ENCODE measurements at places on chromosomes 5 and 9.

- DNase-seq: peak; percentile 34
Observed at GRCh38 chr9:135608294-135608998, 30.9 kb downstream of the GLT6D1 start.

- no peak for DNase-seq
Observed at GRCh38 chr5:5592541-5592940, 170.1 kb downstream of the ICE1 start.

- DNase-seq: no peak
Observed at GRCh38 chr9:76932757-76933156, 26.8 kb upstream of the PRUNE2 start.

- DNase-seq: no peak
Observed at GRCh38 chr5:141913560-141914198, 10.0 kb upstream of the DELE1 start.

DNA sequence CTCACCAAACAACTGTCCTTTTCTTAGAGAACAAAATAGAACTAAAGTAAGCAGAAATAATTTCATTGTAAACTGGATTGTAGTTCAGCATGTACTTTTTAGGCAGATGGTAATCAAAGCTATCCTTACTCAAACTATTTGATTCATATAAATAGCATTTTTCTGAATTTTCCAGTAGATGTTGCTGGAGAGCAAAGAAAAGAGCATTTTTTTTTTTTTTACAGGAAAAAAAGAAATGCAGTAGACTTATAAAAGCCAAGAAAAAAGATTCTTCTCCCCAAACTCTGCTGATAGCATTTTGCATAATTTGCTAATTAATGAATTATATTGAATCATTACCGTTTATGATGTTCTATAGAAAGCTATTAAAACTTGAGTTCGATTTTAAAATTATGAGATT, 715.3 kb upstream of the WWC1 start:
- DNase-seq: no peak

GRCh38 chr5:43804041-43804440, 201.1 kb downstream of the NNT start:
- no peak for DNase-seq

DNA sequence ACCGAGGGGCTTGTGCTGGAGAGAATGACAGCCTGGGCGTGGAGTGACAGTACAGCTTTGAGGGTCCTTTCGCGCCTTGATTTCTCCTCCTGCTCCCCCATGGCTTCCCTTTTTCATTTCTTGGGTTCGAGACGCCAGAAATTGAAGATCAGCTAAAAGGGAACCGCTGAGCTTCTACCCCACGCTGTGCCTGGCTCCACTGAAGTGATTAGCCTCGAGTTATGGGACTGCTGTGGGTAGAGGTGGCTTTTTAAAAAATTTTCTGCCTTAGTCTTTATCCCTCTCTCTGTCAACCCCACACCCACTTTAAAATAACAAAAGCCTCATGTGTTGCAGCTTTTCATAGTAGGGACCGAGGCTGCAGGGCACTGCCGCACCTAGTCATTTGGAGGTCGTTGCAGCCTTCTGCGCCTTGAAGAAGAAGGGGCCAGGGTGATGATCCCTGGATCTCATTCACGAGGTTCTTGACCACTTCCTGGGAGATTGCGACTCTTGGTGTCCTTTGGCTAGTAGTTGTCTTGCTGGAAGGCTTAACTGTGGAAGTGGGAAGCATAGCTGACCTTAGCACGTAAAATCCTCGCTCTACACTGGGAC, 603 bp downstream of the PPIP5K2 start:
- DNase-seq: peak; percentile 47

DNA sequence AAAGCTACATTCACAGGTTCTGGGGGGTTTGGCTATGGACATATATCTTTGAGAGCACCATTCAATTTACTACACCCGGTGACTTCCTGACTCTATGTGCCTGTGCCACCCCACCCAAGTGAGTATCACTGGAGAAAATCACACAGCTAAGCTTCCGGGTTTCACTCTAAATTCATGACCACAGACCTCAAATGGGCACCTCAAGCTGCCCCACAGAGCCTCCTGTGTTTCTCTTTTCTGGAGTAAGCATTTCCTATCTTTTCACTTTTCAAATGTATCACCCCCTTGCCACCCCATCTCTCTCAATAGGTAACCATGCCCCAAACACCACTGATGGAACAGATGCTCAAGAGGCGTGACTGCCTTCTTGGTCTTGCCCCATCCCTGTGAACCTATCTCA, 49.2 kb upstream of the NEK6 start:
- DNase-seq: no peak

DNA sequence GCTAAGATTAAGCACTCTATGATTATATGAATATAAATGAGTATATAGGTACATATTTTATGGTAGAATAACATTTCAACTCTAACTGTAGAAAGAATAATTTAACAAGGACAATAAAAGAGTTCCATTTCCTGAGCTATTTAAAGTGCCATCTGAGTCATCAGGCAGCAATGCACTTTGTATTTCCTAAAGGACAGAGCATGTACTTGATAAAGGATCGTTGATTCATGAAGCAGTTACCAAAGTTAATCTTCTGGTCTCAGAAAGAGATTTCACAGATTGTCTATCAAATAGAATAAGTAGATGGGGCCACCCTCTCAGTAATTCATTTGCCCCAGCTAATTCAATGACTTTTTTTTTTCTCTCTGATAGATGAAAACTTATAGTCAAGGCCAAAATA, 747.8 kb downstream of the CDH18 start:
- DNase-seq: no peak

GRCh38 chr5:591746-592145, 20.4 kb upstream of the CEP72 start:
- DNase-seq: peak; percentile 20

DNA sequence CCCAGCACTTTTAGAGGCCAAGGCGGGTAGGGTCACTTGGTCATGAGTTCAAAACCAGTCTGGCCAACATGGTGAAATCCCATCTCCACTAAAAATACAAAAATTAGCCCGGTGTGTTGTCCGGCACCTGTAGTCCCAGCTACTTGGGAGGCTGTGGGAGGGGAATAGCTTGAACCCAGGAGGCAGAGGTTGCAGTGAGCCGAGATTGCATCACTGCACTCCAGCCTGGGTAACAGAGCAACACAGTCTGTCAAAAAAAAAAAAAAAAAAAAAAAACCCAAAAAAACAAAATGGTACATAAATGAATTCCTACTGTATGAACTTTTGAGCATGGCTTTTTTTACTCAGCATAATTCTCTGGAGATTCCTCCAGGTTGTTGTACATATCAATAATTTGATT, 37.6 kb upstream of the PCAT7 start:
- DNase-seq: no peak

- DNase-seq: no peak
Observed at GRCh38 chr5:98175474-98175873, 598.0 kb upstream of the RGMB start.

- DNase-seq: no peak
Observed at GRCh38 chr5:93100976-93101375, 480.0 kb downstream of the NR2F1-AS1 start.

DNA sequence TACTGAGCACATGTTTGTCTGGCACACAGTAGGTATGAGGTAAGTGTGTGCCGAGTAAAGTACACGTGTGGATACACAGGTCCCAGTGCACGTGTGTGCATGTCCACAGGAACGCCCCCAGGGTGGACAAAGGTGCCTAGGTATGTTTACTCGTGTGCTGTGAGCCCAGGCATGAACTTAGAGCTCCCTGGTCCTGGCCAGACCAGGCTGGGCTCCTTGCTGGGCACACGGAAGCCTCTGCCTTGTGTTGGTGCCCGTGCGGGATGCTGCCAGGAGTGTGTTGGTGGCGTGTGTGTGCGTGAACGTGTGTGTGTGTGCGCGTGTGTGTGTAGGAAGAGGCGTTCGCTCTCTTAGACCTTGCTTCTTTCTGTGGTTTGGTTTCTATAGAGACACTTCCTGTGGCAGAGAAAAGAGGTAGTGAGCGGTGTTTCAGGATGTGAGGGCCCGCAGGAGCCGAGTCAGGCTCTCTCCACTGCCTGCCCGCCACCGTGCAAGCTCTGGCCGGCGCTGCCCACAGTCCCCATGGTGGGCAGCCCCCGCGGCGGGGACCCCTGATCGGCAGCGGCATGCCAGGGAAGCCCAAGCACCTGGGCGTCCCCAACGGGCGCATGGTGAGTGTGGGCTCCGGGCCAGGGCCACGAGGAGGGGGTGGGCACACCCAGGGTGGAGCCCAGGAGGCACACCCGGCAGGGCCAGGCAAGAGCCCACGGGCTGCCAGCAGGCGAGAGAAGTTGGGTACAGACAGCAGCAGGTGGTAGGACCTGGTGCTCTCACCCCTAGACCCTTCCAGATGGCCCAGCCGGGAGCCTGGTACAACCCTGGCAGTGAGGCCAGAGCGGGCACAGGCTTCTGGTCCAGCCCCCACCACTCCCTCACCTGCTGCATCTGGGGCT, at the start of gene RGS14:
Gene RGS14 (plus strand): TSS at position 466 of the 893 bp plus-strand sequence. CDS start 101 bp downstream, at position 567.
- DNase-seq: no peak

DNA sequence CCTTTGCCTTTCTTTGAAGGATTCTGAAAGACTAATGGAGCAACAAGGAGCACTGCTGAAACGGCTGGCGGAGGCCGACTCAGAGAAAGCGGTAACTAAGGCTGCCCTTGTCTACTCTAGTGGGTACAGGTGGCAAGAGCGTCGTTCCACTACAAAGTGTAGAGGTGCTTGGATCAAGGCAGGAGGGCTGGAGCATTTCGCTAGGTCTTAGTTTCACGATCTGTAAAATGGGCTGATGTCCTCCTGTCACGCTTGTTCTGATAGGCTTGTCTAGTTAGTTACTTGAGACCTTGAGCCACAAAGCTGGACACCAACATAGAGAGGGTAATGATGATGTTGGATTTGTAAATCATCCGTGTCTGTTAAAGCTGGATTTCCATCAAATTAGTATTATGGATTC, 23.0 kb upstream of the GLE1 start:
- no peak for DNase-seq

GRCh38 chr9:93558503-93558902, 17.9 kb upstream of the PHF2 start:
- no peak for DNase-seq

GRCh38 chr5:76393035-76393680, 9.9 kb upstream of the IQGAP2 start:
- DNase-seq: no peak

DNA sequence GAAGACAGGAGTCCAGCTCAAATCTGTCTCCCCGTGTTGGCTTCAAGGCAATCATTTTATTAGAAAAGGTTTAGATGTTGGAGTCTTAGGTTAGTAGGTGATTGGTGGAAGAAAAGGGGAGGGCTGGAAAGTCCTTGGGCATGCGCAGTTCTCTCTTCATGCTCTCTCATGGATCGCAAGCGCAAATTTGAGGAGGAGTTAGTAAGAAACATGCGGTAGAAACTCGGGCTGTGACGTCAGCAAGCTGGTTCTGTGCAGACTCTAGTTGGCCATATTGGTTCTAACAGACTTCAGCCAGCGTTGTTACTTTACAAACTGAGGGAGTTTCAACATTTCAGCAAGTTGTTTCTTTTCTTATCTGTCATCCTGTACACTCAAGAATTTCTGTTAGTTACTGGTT, 392.2 kb downstream of the CDK5RAP2 start:
- DNase-seq: no peak

DNA sequence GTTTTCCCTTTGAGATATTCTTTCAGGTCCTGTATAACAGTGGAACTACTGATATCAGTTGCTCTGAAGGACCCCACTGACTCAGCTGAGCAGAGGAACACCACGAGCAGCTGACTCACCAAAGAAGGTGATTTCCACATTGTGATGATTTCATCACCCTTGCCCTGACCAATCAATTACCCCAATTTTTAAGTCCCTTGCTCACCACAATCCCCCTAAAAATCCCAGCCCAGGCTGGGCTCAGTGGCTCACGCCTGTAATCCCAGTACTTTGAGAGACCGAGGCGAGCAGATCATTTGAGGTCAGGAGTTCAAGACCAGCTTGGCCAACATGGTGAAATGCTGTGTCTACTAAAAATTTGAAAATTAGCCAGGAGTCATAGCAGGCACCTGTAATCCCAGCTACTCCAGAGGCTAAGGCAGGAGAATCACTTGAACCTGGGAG, 125.3 kb upstream of the ABCA1 start:
- DNase-seq: no peak

DNA sequence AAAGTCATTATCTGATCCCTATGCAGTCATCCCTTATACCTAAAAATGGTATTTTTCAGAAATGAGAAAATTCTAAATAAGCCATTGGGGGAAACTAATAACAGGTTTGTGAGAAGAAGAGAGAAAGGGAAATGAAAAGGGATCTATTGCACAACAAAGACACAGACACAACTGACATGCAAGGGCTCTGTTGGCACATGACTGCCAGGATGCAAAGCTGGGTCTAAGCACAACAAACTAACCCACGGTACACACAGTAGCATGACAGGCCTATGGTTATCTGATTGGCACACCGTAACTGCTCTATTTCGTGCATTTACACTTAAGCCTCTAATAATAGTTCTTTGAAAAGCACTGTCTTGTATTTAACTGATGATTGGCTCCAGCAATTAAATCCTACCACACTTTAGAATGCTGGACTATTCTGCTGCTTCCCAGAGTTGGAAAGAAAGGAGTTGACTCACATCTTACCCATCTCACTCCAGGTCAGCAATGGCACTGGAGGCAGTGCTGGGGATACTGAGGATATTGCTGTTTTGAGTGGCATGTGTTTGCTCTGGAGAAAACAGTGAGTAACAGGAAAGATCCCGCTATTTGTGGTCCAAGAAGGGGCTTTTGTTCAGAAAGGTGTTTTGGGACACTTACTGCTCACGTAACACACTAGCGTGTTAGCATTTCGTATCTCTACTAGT, 328.3 kb downstream of the GLIS3 start:
- DNase-seq: no peak

DNA sequence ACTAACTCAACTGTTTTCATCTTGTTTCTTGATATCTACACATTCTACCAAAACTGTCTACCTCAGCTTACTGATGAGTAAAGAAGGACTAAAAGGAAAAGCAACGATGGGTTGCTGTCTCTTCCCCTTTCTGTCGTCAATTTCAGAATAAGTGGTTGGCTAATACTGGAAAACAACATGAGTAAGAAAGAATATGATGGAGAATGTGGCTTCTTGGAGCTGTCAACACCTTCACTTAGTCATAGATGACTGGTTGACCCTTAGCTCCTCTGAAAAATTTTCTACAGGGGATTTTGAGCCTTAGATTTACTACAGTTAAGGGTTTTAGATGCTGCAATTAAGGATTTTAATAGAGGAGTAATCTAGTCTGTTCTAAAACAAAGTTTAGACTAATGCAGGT, 797.9 kb downstream of the TLE4 start:
- DNase-seq: no peak

GRCh38 chr9:121779381-121780117, 128.1 kb downstream of the DAB2IP start:
- DNase-seq: no peak

Measured in ecto neural progenitor cell (in vitro differentiated cells).